ENCODE measurements at places on chromosomes 2 and 18. TPM values are rescaled to one million over a fixed set of nuclear protein-coding genes. Genes with fewer than 3 reads are reported as not detected.

The HAAO gene
- 1.4 TPM for total RNA-seq

The KATNAL2 gene
- 5.8 TPM for total RNA-seq

The MAP3K19 gene
- total RNA-seq = 9.5 TPM

The FAHD2A gene
- 13.6 TPM for total RNA-seq

The GPR55 gene
- total RNA-seq = not detected

The REG3G gene
- total RNA-seq = not detected

The ONECUT2 gene
- total RNA-seq = 7.4 TPM

The GNLY gene
- not detected for total RNA-seq

The MLPH gene
- 0.69 TPM for total RNA-seq

The IL37 gene
- not detected for total RNA-seq

The NR4A2 gene
- total RNA-seq = 2.5 TPM

The EMILIN1 gene
- 6.2 TPM for total RNA-seq

The TUBB8B gene
- total RNA-seq = 0.69 TPM

The RAB6C gene
- total RNA-seq = 2.5 TPM

The ZNF396 gene
- total RNA-seq = 5.8 TPM

The IL36A gene
- total RNA-seq = not detected

The PJVK gene
- total RNA-seq = 3.9 TPM

The ACVR1 gene
- total RNA-seq = 15.0 TPM

The RFTN2 gene
- 52.6 TPM for total RNA-seq

The MAL gene
- not detected for total RNA-seq

The KANSL3 gene
- total RNA-seq = 33.7 TPM

The LAMA3 gene
- 3.7 TPM for total RNA-seq

The PARD6G gene
- 7.6 TPM for total RNA-seq

The CCDC68 gene
- 4.4 TPM for total RNA-seq

The GPR35 gene
- total RNA-seq = 0.46 TPM

The PNO1 gene
- 13.4 TPM for total RNA-seq

The RBKS gene
- 4.6 TPM for total RNA-seq

The DNAH7 gene
- 21.7 TPM for total RNA-seq

The SRSF7 gene
- total RNA-seq = 111 TPM

The LIPG gene
- total RNA-seq = 6.9 TPM

The MC4R gene
- 14.8 TPM for total RNA-seq

The ARHGAP25 gene
- total RNA-seq = 2.3 TPM

The CXCR2 gene
- total RNA-seq = 0.23 TPM

The DIPK1C gene
- 15.9 TPM for total RNA-seq

The PLEK gene
- 3.7 TPM for total RNA-seq

The NPHP1 gene
- 12.9 TPM for total RNA-seq

The CCDC85A gene
- total RNA-seq = 38.1 TPM

The KIAA2012 gene
- 2.5 TPM for total RNA-seq

The RNF125 gene
- total RNA-seq = 4.4 TPM

The ZAP70 gene
- 1.4 TPM for total RNA-seq

The BOLL gene
- 1.4 TPM for total RNA-seq

The PDE6D gene
- 43.8 TPM for total RNA-seq

The DNAJC5G gene
- total RNA-seq = 0.23 TPM

The LIMS2 gene
- 4.4 TPM for total RNA-seq

The REG3A gene
- not detected for total RNA-seq

The STON1 gene
- total RNA-seq = 7.6 TPM

The IL1R2 gene
- not detected for total RNA-seq

The PTPRN gene
- total RNA-seq = 66.9 TPM

The TLX2 gene
- not detected for total RNA-seq

The NCKAP5 gene
- total RNA-seq = 11.5 TPM

The ZSWIM2 gene
- 0.23 TPM for total RNA-seq

The EFHD1 gene
- 3.7 TPM for total RNA-seq

The TRIB2 gene
- total RNA-seq = 205 TPM

The PLGLB2 gene
- 1.6 TPM for total RNA-seq

The CD8B gene
- 1.8 TPM for total RNA-seq

The RGPD3 gene
- total RNA-seq = 1.2 TPM

The LRRC30 gene
- total RNA-seq = not detected

The STARD6 gene
- total RNA-seq = not detected

All from diencephalon (tissue), 1 donor.